Nucleus accumbens (tissue), 56 donors: ENCODE measurements at places on chromosomes 16 and 17.

DNA sequence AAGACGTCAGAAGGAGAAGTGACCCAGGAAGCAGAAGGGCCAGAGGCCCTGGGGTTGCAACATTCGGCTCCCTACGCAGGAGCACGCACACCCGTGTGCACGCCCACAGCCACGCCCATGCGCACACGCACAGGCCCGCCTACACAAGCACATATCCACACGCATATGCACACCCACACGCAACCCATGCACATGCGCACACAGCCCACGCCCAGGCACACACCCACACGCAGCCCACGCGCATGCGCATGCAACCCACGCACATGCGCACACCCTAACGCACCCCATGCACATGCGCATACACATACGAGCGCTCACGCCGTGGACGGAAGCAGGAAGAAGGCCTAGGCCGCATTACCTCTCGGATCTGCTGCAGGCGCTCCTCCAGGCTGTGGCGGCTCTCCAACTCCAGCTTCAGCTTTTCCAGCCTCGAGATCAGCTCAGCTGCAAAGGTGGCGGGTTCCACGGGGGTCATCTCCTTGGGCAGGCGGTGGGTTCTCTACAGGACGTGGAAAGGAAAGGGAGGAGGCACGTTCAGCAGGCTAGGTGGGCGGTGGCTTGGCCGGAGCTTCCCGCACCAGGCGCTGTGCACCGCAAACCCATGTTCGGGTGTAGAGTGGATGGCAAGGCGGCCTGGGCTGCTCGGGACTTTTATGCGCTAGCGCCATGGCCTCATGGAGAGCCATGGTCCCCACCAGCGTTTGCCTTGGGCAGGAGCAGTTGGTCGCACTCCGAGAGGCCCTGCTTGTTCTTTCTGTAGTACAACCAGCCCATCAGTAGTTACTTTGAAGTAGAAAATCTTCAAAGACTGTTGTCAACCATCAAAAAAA, 23.4 kb downstream of the AXIN2 start:
- DNase-seq: no peak

- DNase-seq: peak; percentile 38
These were observed at the start of gene RTN4RL1 for GRCh38 chr17:2025220-2025621. TSS of gene RTN4RL1 (minus strand) at chr17:2025334. CDS start at chr17:2024865, 469 bp downstream.

DNA sequence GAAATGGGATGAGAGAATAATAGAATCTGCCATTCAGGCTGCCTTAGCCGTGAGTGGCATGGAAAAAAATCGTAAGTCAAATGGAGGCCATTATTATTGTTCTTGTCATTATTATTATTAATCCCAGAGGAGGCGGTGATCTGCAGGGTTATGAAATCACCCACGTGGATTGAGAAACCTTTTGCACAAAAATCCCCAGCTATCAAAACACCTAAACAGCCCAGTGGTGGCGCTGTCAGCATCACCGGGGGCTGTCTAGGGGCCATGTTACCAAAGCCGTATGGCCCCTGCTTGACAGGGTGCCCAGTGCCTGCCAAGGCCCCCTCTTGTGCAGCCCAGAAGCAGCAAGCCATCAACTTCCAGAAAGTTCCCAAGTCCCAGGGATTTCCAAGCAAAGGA, 25.2 kb downstream of the CNGB1 start:
- DNase-seq: no peak

DNA sequence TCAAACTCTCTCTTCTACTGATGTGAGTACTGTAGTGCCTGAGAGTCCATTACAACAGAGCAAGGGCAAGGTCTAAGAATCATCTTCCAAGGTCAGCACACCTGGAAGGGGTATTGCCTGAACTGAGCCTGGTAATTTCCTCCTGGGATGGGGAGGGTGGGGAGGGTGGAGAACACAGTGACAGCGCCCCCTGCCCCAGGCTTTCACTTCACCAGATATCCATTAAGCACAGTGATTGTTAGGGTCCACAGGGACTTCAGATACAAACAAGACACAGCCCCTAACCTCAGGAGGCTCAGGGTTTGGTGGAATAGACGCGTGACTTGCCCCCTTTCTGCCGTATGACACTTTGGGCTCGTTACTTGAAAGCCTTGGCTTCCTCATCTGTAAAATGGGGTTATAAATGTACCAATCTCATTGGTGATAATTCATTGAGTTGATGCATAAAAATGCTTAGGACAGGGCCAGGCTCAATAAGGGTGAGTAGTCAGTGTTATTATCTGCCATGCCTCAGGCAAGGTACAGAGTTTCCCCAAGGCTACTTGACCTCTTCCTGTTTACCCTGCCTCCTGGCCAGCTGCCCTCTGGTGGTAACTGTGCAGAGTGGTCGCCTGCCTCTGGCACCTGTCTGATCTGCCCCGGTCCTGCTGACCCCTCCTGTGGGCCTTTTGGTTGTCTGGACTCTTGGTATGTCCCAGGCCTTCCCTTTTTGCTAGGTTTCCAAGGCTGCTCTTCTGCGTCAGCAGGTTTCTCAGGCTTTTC, 13.1 kb upstream of the BRD7 start:
- DNase-seq: no peak

DNA sequence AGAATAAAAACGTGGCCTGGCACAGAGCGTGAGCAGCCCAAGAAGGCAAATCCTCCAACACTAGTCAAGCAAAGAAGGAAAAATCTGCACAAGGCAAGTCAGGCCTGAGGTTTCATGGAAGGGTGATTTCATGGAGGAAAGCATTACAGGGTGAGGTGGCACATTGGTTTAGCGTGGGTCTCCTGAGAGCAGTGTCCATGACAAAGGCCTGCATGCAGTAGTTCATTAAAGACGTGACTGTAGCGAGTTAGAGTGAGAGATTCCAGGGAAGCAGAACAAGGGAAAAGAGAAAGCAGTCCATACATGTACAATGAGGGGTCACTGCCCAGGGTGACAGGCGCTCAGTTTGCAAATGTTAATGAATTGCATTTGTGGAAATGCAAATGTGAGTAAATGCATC, 285.0 kb upstream of the ERCC4 start:
- no peak for DNase-seq

GRCh38 chr17:16676676-16677268, 13.3 kb upstream of the CCDC144A start:
- no peak for DNase-seq

DNA sequence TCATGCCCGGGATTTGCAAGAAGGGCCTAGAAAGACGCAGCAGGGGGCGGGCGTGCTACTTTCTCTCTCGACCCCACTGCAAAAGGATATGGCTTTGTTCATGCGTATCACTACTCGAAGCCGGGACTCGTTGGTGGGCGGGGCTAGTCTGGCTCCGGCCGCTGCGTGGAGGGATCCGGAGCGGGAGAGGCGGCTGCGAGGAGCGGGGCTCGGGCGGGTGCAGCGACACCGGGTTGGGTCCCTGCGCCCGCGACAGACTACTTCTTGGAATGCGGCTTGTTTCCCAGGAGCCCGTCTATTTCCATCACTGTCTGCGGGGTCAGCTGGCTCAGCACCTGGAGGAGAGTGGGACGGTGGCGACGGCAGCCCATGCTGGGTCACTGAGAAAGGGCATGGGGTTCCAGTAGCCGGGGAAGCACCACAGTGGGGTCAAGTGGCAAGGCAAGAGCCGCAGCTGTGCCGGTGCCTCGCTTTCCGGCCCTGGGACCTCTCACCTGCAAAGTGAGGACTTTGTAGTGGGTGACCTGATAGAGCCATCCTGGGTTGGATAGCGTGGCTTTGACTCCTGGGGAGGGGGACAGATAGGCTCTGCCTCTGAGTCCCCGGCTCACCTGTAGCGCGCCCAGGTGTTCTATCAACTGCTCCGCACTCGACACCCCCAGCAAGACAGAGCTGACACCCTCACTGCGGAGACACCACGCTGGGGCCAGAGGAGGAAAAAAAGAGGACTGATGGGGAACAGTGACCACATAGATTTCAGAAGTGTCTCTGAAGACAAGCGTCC, 6.6 kb downstream of the KCNAB3 start:
- peak; percentile 45 for DNase-seq
